ENCODE measurements at places on chromosomes 7 and 10. TPM values are rescaled to one million over a fixed set of nuclear protein-coding genes. Genes with fewer than 3 reads are reported as not detected.

The SAP25 gene
- not detected for total RNA-seq

The ERVW-1 gene
- total RNA-seq = not detected

The ADRA2A gene
- total RNA-seq = 0.82 TPM

The HTR5A gene
- total RNA-seq = not detected

The SFRP4 gene
- 171 TPM for total RNA-seq

The PVRIG gene
- total RNA-seq = not detected

The WNT8B gene
- total RNA-seq = not detected

The ZNF467 gene
- 0.27 TPM for total RNA-seq

The PHYHIPL gene
- total RNA-seq = not detected

Measured in fibroblast of the aortic adventitia (primary cell).